ENCODE measurements at places on chromosomes 4 and X.

DNA sequence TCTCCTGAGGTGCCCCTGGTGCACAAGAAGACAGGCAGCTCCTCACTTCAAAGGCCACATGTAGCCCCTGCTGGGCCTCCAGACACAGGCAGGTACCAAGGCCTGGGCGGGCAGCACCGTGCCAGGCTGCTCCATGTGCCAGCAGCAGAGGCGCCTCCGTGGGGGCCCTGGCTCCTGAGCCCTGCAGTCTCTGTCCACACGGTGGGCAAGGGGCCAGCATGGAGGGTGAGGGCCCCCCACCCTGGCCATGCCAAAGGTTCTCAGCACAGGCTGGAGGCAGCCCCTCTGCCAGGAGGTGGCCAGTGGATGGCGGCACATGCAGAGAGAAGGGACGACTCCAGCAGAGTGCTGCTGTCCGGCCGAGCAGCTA, 72.6 kb downstream of the FAM53A start:
- no peak for DNase-seq

DNA sequence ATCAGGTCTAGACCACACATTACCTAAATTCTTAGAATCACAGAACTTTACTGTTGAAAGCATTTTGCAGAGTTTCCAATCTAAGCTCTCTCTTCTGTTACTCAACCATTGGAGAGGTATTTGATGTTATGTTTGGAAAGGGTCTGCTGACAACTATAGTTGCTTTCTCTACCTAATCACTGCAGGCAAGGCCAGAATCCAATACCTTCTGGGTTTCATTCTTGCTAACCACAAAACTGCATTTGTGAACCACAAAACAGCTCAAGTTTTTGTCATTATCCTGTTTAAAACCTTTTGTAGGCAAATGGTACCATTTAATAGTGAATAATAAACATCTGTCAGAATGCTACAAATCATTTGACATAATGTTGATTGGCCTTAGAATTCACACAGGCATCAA, 380.1 kb downstream of the GASK1B start:
- no peak for DNase-seq

- DNase-seq: no peak
Observed at GRCh38 chrX:153870791-153871360, 15.1 kb downstream of the L1CAM start.

DNA sequence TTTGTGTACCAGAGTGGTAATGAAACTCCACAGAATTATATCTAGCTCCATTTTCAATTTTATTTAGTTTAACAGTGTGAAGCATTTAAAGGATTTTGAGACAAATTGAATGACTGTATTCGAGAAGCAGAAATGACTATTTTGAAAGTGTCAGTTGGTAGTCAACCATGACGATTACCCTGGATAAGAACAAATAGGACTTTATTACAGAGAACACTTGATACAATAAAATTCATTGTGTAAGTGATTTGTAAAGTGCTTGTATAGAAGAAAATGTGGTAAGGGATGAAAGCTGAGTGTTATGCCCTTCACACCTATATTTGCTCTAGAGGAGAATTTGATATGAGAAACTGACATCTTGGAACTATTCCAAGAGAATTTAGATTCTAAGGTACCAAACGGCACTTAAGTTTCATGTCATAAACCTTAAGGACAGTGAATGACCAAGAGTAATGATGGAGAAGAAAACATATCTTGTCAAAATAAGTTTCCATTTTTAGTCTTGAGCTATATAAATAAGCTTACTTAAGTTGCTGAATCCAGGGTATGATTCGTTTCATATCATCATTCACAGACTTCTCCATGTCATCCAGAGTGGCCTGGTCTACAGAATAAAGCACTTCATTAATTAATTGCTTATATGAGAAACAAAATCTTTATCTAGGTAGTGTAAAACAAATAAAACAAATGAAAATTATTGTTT, 34.6 kb downstream of the MED14 start:
- no peak for DNase-seq

GRCh38 chrX:74107666-74108065, 196.3 kb upstream of the ZCCHC13 start:
- no peak for DNase-seq

DNA sequence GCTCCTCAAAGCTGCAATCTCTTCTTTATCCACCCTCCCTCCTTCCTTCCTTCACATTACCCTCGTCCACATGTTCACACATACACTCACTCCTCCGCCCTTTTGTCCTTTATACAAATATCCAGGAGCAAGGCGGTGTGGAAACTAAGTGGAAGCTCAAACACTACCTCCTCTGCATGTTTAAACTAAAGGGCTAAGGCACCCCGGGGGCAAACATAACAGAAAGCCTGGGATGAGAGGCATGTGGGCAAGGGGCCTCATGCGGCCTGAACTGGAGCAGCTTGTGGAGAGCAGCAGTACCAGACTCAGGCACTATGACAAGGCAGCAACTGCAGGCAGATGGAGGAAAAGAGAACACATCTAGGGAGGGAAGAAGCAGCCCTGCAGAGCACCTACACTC, 9.5 kb downstream of the MAB21L2 start:
- DNase-seq: peak; percentile 25

GRCh38 chr4:188387179-188387791, 248.0 kb downstream of the TRIML1 start:
- no peak for DNase-seq

GRCh38 chrX:47458528-47458927, 24.5 kb downstream of the ZNF41 start:
- DNase-seq: no peak

- DNase-seq: no peak
Observed at GRCh38 chr4:25347971-25348370, 29.1 kb upstream of the ANAPC4 start.

GRCh38 chr4:15158406-15159091, 156.3 kb downstream of the CPEB2 start:
- DNase-seq: no peak

GRCh38 chrX:13283950-13284546, 35.8 kb downstream of the ATXN3L start:
- DNase-seq: no peak

GRCh38 chr4:188246488-188246887, 107.2 kb downstream of the TRIML1 start:
- DNase-seq: no peak

DNA sequence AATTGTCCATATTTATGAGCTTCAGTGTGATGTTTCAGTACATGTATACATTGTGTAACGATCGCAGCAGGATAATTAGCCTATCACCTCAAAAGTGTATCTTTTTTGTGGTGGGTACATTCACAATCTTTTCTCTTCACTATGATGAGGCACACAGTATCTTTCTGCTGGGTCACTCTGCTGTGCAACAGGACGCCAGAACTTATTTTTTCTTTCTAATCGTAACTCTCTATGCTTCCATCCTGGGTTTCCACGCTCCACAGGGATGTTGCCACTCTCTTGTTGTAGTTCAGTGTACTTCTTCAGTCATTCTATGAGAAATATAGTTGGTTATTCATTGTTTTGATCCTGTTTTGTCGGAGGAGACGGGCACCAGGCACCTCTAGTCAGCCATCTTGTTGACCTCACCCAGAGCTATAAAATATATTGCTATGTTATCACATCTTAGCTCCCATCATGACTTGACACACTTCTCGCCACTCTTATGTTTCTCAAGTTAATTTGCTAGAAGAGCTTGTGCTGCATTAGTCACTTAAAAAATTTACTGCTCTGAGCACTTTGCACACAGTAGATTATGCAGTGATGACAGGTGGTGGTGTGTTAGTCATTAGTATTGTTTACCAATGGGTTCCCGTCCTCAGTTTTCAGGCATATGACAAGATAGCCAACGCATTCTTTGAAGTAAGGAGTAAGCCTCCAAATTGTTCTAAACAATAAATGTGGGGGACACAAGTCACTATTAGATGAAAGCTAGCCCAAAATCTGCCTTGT, 1002.7 kb upstream of the PCDH7 start:
- DNase-seq: no peak

- no peak for DNase-seq
Observed at GRCh38 chr4:96912716-96913115, 1072.8 kb downstream of the PDHA2 start.

DNA sequence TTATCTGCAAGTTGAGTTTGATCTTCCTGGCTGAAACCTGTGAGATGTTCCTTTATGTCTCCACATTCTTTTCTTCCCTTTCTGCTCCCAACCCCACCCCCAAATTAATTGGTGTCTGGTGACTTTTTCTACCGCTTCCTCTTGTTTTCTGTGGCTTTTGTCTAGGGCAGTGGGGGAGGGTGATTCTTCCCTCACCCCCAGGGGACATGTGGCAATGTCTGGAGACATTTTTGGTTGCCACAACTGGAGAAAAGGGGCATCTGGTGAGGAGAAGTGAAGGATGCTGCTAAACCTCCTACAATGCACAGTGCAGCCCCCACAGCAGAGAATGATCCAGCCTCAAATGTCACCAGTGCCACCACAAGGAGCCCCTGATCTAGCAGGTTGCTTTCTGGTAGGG, 152.9 kb downstream of the NHS start:
- no peak for DNase-seq

DNA sequence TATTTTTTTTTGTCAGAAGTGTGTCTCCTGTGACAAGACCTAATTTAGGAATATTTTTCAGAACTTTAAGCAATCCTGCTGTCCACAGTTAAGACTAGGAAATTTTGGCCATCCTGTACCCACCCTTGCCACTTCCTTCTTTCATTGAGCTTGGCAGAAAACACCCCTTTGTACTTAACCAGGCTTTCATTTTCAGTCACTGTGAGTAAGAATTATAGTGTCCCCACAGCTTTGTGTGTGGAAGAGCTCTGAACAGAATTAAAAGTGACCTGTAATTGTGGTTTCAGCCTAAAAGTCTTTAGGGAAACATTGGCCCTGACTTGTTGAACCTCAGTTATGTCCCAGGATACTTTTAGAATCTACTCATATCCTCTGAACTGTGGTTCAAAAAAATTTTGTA, 153.7 kb upstream of the BMP3 start:
- DNase-seq: no peak

DNA sequence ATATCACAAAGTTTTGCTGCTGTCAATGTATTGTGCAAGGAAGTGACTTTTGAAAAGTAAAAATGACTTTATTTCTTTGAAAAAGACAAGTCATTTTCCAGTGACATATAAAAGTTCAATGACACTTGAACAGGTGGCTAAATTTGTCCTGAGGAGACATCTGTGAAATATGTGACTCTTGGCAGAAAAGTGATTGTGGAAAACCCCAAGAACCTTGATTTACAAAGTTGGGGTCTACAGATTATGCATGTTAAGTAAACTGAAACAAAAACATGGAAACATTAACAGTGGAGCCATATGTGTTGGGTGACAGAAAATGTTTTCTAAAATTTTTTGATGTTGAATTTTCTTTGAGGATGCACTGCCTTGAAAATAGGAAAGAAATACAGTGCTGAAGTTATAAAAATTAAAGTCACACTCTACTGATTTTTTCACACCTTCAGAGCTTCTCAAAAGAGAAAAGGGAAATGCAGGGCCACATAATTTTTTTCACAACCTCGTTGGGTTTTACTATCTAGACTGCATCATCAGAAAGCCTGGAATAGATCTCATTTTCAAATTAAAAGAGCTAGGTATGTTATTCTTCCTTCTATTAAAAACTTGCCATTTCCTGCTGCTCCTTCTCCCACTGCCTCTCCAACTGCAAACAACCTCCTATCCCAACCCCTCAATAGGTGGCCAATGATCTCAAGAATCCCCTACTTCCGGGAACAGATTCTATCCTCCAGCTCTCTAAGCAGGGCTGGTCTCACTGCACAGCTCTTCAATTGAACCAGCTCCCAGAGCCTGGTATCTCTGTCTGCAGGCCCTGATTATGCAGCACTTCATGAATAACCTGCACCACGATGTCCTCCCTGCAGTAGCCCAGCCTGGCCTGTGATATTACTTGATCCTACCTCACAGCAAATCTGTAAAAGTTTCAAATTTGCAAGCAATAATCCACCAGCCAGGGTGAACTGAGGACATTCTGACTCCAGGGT, 570.8 kb upstream of the CPEB2 start:
- DNase-seq: no peak

DNA sequence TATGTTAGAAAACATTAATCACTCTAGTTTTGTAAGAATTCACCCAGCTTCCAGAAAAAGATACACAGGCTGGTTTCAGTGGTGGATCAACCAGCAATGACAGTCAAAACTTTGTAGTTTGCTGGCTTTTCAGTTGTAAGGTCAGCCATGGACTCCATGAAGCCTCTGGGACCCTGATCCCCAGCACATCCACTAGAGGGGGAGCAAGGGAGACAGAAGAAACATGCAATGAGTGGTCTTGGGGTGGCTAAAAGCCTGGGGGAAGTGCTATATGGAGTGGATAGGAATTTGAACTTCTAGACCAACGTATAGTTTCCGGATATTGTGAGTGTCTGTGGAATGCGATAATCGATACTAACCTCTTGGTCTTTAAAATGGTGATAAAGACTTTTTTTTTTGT, 72.7 kb downstream of the AFF2 start:
- no peak for DNase-seq

DNA sequence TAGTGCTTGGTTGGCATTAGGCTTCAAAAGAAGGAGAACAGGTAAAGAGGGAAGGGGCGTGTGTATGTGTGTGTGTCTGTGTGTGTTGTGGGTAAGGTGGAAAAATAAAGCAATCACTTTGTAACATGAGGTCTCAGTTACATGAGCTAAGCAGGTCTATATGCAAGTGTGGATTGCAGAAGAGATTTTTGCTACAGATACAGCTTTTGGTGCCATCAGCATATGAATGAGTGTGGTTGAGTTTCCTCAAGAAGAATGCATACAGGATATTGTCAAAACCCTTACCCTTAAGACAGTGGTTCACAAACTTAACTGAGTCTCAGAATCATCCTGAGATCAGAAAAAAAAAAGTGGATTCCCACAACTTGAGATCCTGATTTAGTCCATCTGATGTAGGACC, 220.5 kb upstream of the HTR2C start:
- no peak for DNase-seq

- no peak for DNase-seq
Observed at GRCh38 chr4:80276931-80277330, 10.5 kb downstream of the FGF5 start.

GRCh38 chr4:19774690-19775256, 476.9 kb upstream of the SLIT2 start:
- DNase-seq: no peak

- DNase-seq: no peak
Observed at GRCh38 chr4:86261636-86262035, 98.2 kb downstream of the MAPK10 start.

All from HepG2 (cell line).